ENCODE measurements at places on chromosomes 2 and 18.

DNA sequence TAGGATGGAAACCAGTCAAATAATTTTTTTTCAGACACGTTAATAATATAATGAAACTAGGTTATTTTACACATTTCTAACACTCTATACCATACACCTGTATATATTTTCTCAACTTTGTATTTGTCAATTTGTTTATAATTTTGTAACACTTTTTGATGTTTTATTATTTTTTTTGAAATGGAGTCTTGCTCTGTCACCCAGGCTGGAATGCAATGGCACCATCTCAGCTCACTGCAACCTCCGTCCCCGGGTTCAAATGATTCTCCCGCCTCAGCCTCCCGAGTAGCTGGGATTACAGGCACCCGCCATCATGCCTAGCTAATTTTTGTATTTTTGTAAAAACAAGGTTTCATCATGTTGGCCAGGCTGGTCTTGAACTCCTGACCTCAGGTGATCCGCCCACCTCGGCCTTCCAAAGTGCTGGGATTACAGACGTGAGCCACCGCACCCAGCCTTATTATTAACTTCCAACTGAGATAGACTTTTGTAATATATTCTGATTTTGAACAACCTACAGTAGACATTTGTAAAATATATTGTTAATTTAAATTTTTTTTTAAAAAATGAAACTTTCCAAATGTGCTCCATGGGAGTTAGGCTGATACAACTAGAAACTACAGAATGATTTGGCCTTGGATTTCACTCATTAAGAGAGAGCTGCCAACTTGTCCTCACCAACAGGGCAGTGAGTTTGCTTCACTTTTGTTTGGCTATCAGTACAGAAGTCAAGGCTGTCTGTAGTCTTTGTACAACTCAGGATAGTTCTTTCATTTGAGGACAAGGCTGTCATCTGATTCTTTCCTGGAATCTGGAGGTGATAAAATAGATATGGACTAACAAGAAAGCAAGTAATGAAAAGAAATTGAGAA lies 33.9 kb upstream of the COBLL1 start:
- DNase-seq: no peak

DNA sequence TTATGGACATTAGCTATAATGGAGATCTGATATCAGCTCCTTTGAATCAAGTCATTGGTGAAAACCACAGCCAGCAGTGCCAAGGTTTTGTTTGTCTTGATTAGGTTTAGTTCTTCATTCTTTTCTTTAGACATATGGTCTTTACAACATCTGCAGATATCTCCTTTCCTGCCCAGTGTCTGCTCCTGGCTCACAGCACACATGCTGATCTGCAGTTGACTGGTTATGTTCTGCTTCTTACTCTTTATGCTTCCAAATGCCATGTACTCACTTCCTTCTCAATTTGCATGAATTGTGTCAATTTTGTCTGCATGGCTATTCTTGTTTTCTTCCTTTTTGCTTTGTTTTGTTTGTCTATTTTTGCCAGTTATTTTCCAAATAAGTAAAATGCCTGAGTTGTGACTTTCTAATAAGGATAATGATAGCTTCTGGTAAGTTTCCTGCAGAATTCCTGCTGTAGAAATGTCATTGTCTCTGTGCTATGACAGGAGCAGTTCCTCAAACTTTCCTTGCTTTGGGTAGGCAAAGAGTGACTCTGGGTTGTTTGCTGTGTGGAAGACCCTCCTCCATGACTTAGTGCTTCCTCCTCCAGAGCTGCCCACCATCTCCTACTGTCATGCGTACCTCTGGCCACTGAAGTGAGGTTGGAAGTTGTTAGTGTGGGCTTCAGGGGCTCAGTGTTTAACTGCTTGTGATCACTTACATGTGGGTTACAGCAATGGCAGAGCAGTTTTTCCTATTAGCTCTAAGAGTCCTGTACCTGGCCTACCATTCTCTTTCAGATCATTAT lies 8.2 kb downstream of the ARHGAP25 start:
- DNase-seq: no peak

- no peak for DNase-seq
These were observed 12.1 kb upstream of the ERCC3 start for GRCh38 chr2:127305990-127306585.

DNA sequence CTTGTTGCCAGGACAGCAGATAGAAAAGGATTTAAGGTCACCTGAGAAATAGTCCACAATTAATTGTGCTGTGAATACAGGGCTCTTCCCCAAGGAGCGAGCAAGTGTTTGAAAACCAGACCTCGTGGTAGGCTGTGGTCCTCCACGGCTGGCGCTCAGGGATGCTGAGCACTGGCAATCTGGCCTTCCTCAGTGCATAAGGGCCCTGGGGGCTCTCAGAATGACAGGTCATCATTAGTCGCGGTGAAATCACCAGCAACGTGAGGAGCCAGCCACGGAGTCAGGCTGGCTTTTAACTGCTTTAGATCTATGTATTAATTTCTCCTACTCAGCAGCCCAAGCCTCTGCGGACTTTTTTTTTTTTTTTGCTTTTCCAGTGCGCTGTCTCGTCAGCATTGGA lies 148.5 kb downstream of the FHOD3 start:
- no peak for DNase-seq

- no peak for DNase-seq
These were observed 187.1 kb upstream of the PIK3C3 start for GRCh38 chr18:41767960-41768359.

DNA sequence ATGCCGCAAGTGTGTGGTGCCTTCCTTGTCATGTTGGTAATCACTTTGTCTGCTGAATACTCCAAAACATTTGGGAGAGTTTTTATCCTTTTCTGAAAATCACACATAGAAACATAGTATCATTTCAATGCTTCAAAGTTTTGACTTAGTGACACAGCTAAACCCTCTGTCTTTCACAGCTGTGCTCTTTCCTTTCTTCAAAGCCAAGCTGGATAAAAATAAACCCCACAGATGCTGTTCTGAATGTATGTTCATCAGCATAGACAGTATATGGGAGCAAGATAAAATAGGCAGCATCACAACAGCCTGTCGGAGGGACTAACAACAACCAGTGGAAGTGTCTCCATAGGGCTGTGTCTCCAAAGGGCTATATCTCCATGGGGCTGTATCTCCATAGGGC lies 331.3 kb upstream of the DCC start:
- DNase-seq: no peak

DNA sequence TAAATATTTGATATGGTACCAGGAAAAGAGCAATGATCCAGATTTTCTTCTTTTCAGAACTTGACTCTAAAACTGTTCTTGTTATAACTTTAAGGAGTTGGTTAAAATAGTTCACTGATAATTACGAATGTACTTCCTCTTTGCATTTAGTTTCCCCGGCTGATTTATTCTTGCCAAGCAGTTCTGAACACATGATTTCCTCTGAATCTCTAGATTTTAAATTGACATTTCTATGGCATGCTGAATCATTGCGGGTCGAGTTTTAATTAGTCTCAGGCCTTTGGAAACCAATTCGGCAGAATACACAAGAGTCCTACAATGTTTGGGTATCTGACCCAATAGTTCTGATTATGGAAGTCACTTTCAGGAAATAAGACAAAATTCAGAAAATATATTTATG lies 37.3 kb upstream of the DNAH7 start:
- DNase-seq: no peak

GRCh38 chr18:52700816-52701215 lies 360.8 kb downstream of the DCC start:
- no peak for DNase-seq

GRCh38 chr18:24922491-24922890 lies 429.5 kb downstream of the ZNF521 start:
- DNase-seq: no peak

GRCh38 chr2:188976545-188977268 lies 2.5 kb downstream of the COL3A1 start:
- DNase-seq: no peak

DNA sequence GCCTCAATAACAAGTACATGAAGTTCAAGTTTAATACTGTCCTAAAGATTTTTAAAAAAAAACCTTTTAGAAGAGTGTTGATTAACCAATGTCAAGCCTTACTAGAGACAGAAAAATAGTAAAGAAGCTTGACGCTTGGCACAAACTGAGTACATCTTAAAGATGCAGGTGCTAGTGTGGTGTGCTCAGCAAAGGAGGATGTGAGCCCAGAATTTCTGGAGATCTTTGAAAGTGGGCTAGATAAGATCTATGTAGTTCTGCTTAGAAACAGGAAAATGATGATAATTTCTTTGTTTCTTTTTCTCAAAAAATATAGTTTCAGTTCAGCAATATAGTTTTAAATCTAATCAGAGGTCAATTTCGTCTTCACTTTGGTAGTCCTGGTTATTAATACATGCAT lies 118.3 kb upstream of the KLHL14 start:
- no peak for DNase-seq

- no peak for DNase-seq
These were observed 88.7 kb downstream of the DYM start for GRCh38 chr18:49371786-49372185.

DNA sequence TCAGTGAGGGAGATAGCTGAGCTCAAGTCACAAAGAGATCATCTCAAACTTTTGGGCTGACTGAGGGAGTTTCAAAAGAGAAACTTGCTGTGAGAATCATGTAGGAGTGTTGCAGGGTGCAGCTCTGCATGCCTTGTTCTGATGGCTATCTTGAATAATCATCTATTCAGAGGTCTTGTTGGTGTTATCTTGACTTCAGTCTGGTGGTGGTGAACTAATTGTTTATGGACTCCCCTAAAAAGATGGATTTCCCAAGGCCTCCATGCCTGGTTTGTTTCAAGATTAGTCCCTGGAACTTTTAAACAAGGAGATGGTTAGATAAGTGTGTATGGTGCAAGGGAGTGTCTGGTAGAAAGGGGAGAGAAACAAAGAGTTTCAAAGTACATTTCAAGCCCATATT lies 29.8 kb downstream of the SLC39A6 start:
- DNase-seq: no peak

- no peak for DNase-seq
These were observed 198.2 kb downstream of the PRKCE start for GRCh38 chr2:45849491-45850283.

GRCh38 chr2:190553254-190553653 lies 18.7 kb upstream of the NEMP2 start:
- DNase-seq: no peak

GRCh38 chr2:96083064-96083939 lies 33.1 kb downstream of the ADRA2B start:
- no peak for DNase-seq

DNA sequence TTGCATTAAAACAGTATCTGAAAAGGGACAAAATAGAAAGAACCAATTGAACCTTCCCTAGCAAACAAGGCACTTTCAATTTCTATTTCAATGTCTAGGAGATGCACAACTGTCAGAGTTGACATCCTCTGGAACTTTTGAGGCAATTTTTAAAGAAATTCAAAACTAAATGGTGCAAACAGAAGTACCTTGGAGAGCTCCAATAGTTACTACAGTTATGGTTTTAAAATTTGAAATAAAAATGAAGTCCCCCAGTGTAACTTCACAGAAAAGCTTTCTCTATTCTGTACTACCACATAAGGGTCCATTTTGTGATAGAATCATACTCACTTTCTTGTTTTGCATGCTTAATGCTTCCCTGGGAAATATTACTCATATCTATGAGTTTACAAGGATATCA lies 162.1 kb downstream of the KCNH7 start:
- no peak for DNase-seq

GRCh38 chr2:147600223-147600622 lies 244.6 kb upstream of the ACVR2A start:
- no peak for DNase-seq

DNA sequence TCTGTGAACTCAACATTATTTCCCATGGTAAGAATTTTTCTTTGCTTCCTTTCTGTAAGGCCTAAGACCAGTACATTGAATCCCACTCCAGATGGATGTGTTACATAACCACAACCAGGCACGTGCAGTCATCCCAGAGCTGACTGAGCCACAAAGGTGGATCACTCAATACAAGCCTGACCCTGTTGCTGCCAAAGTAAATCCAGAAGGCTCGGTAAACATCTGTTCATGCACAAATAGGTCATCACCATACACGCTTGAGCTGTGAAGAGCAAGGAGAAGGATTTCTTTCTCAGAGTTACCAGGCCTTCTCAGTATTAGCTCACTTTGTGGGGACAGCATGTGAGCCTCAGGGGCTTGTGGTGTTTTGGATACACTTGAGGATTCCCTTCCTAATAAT lies 791.4 kb upstream of the FANCL start:
- peak; percentile 56 for DNase-seq

DNA sequence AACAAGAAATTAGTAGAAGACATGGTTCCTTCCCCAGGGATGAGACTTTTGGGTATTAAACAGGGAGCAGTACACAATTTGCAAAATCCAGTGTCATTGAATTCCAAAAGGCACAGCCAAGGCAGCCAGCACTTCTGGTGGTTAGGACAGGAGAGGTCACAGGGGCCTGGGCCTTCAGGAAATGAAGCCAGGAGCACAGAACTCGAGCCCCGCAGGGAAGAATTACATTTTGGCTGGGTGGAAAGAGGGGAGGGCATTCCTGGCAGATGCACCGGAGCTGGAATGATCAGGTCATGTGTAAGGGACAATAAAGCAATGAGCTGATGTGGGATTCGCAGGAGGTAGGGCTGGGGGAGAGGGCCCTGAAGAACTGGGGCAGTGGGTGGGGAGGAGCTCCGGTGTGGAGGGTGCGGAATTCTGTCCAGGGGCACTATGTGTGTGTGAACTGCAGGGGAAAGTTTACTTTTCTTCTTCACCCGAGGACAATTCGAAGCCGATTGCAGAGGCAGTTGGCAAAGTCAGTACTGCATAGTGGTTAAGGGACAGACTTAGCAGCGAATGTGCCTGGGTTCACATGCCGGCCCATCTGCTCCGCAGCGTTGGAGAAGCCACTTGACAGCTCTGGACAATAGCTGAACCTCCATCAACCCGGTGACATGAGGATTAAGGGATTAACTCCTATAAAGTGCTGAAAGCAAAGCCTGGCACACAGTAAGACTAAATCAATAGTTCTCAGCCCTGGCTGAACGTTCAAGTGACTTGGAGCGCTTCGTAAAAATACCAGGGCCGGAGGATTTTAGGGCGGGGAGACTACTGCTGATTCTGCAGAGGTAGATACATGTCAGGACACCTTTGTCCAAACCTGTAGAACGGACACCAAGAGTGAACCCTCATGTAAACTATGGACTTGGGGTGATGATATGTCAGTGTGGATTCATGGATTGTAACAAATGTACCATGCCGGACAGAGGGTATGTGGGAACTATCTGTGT lies 36.4 kb downstream of the ALPK2 start:
- peak; percentile 67 for DNase-seq

DNA sequence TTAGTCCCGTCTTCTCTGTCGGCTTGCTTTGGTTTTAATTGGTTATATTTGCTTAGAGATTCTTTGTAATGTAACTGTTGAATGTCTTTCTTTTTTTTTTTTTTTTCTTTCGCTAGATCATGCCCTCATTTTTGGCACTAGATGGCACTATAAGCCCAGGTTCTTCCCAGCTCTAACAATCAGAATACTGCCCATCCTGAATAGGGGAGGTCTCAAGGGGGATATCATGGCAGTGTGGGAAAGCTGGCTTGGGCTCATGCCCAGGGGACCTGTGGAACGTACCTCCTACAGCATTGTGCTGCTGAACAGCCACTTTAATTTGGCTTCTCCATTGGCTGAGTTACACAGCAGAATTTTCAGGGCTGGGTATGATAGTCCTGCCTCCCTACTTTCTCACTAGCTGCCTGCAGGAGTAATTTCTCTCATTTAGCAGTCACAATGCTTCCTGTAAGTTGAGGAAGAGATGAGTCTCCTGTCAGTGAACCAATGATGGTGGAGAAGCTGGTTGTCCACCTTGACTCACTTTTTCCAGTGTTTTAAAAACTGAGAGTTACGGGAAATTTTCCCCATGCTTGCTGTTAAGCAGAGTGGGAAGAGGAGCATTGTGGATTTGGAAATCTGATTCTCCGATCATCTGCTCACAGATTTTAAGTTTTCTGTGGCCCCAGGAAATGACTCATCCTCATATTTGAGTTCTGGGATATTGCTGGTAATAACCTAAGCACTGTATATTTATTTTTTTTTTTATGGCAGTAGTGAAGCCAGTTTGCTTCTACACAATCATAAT lies 47.2 kb downstream of the RAD51AP2 start:
- DNase-seq: no peak
